ENCODE measurements at places on chromosomes 12 and 14.

GRCh38 chr12:89411846-89412245 is 59.5 kb upstream of the DUSP6 start:
- no peak for DNase-seq

- DNase-seq, result no peak
These were observed 33.2 kb upstream of the KICS2 start for GRCh38 chr12:64255249-64255648.

- DNase-seq, result no peak
These were observed 42.5 kb downstream of the GALNT9 start for GRCh38 chr12:132286912-132287311.

DNA sequence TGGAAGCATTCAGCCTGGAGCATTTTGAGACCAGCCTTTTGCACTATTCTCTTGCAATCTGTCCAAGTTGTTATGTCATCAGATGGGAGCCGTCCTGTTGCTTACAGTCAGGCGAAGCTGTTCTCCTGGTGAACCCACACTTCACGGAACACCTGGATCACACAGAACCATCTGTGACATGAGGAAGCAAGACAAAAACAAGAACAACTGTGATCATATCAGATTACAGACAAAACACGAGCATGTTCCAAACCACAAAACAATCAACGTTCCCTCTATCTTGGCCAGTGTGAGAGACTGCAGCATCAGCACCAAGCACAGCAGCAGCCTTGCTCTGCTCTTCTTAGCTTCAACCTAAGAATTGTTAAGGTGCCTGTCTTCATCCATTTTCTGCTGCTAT is 180.5 kb upstream of the SFSWAP start:
- no peak for DNase-seq

GRCh38 chr14:100775831-100776591 is 49.3 kb downstream of the DLK1 start:
- DNase-seq, result no peak

- DNase-seq, result no peak
These were observed 28.1 kb upstream of the PPM1A start for GRCh38 chr14:60220917-60221316.

- no peak for DNase-seq
These were observed 41.1 kb upstream of the PCED1B start for GRCh38 chr12:47038270-47038748.

GRCh38 chr12:100926669-100927248 is 132.2 kb downstream of the ANO4 start:
- DNase-seq, result no peak

DNA sequence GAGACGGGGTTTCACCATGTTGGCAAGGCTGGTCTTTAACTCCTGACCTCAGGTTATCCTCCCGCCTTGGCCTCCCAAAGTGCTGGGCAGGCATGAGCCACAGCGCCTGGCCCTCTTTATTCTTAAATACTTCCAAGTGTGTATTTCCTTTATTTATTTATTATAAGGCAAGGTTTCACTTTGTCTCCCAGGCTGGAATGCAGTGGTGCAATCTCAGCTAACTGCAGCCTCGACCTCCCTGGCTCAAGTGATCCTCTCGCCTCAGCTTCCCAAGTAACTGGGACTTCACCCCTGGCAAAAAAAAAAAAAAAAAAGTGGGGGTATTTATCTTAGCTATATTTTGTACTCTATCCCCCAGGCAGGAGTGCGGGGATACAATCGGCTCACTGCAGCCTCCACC is 6.8 kb downstream of the FAM216A start:
- DNase-seq, result no peak

DNA sequence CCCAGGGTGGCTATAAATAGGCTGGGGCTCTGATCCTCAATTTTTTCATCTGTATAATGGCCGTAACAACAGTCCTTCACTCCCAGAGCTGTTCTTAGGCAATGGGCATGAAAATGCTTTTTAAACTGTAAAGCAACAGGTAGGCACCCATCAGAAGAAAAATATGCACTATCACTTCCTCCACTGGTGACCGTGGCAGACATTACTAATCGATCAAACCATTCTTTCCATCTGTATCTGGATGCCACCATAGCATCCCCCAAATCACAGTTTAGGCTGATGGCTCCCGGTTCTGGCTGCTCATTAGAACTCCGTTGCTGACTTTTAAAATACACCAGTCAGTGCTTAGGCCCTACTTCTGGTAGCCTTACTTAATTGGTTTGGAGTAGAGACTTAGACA is 11.2 kb downstream of the KRT71 start:
- no peak for DNase-seq

All from activated CD4-positive, alpha-beta T cell treated with anti-CD3 and anti-CD28 coated beads, Interleukin-2, amount 50 U/mL, for 4 hours (primary cell).